ENCODE measurements at places on chromosomes 5 and 9.

DNA sequence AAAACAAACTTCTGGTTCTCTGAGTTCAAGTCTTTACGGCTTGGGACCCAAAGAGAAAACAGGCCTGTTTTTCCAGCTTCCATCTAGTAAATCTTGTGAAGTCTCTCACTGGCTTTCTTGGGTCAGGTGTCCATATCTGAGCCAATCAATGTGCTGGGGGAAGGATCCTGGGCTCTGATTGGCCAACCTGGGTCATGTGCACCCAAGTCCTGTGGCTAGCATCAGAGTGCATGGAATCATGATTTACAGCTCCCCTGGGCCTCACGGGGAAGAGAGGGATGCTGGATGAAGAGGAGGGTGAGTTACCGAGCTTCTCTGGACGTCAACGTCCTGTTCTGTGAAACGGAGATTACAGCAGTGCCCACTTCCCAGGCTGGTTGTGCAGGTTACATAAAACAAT lies 19.4 kb downstream of the CXCL14 start:
- no peak for DNase-seq

DNA sequence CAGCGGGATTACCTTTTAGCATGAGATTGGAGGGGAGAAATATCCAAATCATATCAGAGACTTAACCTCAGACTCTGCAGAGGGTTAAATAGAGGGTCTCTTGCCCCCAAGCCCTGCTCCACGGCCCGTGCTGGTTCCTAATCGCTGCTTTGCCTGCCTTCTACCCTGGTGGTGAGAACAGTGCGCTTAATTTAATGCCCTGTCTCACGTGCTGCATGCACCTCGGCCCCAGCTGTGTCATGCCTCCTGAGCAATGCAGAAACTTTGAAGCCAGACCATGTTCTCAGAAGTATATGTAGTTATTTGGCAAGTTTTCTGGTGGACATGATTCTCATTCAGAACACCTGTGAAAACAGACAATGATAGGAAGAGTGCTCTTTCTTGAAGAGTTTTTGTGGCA lies 1.4 kb downstream of the OTULIN start:
- no peak for DNase-seq

- DNase-seq: no peak
Measured at GRCh38 chr5:133297293-133297692, 245.5 kb downstream of the HSPA4 start.

GRCh38 chr9:127574072-127574993 lies 37.7 kb upstream of the STXBP1 start:
- DNase-seq: no peak

DNA sequence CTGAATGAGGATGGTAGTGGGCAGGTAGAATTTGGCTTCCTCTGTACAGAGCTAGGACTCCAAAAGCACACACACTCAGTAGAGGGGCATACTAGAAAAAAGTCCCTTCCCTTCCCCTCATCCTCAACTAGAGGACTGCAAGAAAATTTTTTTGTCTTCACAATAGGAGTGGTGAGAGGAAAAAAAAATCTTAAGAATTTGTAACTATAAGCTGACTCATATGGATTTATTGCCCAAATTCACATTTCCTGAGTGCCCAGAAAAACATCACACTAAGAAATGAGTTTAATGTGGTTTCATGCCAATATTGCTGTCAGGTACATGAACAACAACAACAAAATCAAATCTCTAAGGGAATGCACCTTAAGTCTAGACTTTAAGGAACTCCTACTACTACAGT lies 43.7 kb downstream of the RANBP6 start:
- no peak for DNase-seq

DNA sequence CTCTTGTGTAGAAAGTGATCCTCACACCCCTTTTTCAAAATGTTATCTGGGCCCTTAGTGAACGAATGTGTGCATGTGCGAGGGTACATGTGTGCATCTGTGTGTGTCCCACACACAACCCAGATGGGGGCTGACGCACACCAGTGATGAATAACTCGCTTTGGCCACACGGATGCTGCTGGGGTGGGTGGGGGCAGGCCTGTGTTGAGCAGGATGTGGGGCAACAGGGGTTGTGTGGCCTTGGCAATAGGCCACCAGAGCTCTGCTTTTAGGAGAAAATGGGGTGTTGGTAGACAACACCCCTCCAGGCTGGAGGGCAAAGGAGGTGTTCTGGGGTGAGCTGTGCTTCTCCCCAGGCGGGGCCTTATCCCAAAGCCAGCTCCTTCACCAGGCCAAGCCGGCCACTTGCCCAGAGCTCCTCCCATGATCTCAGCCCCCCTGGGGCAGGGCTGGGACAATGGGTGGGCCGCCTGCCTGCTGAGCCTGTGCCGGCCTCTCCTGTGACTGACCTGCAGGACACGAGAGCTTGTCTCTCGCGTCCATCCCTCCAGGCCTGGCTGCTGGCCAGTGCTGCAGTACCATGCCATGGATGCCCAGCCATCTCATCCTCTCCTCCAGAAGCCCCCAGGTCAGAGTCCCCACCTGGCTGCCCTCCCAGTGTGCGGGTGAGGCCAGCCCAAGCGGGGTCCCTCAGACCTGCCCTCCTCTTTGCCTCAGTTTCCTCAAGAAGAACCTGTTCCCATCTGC lies 1.7 kb downstream of the DBN1 start:
- no peak for DNase-seq

GRCh38 chr5:151523335-151523734 lies 67.8 kb downstream of the FAT2 start:
- DNase-seq: peak; percentile 35

- no peak for DNase-seq
Measured at GRCh38 chr5:43702815-43703214, 99.8 kb downstream of the NNT start.

- DNase-seq: no peak
Measured at GRCh38 chr5:14640765-14641164, 23.8 kb upstream of the OTULIN start.

DNA sequence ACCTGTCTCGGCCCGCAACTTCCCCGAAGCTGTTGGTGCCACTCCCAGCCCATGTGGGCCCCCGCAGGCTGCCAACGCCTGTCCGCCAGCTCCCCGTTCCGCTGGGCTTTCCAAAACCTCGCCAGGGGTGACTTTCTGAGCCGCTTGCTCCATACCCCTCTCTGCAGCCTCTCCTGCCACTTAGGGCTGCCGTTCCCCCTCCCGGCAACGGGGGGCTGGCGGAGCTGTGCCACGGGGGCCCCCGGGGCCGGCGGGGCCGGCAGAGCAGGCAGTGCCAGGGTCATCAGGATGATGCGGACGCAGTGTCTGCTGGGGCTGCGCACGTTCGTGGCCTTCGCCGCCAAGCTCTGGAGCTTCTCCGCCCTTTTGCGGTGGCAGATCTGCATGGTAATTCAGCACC lies 40.8 kb downstream of the FCHO2 start:
- no peak for DNase-seq

DNA sequence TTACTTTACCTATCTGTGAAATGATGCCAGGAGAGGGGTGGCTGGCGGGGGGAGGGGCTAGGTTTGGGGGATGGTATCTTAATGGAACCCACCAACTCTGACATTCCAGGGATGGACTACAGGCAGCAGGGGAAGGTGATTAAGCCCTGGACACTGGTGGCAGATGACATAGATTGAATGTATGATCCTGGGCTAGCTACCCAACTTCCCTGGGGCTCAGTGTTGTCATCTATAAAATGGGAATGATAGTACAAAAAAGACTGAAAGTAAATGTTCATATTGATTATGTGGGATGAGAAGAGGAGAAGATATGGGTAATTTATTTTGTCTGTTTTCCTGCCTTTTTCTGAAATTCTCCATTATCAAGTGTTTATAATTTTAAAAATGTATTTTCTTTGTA lies 6.2 kb downstream of the CORO2A start:
- no peak for DNase-seq

- no peak for DNase-seq
Measured at GRCh38 chr5:1959231-1959630, 76.5 kb upstream of the IRX4 start.
